ENCODE measurements at places on chromosomes 5 and 9. TPM values are rescaled to one million over a fixed set of nuclear protein-coding genes. Genes with fewer than 3 reads are reported as not detected.

DNA sequence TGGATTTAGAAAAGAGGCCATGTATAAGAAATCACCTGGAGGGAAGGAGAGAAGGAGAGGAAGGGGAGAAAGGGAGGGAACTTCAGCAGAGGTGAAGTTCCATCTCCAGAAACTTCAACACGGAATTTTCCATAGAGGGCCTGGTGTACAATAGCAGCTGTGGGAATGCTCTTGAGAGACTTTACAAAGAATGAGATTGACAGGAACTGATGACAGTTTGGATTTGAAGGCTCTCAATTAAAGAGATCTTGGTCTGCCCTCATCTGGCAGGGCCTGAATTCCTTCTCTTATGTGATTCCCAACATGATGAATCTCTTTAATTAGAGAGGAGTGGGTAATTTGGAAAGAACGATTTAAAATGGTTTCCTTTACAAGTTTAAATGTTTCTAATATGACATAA lies 143.5 kb downstream of the MLLT3 start:
- DNase-seq: no peak

DNA sequence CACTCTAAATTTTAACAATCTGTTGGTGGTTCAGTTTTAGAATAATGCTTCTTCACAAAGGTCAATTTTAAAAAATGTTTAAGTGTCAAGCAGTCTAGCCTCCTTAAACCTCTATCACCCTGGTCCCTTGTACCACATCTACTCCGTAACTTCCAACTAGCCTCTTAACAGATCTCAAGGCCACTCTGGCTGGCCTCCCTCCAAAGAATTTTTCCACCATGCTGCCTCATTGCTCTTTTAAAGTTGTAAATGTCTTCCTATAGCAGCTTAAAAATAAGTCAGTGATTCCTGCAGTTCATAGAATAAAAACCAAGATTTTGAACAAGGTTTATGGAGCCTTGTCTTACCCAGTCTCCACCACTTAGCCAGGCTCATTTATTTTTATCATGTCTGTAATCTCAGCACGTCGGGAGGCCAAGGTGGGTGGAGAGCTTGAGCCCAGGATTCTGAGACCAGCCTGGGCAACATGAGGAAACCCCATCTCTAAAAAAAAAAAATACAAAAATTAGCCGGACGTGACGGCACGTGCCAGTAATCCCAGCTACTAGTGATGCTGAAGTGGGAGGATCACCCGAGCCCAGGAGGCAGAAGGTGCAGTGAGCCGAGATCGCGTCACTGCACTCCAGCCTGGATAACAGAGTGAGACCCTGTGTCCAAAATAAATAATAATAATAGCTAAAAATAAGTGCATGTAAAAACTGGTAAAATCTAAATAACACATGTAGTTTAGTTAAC lies 924.9 kb upstream of the DMAC1 start:
- no peak for DNase-seq

The CTXN3 gene
- total RNA-seq: not detected

GRCh38 chr5:141868541-141868940 lies 9.7 kb downstream of the PCDH1 start:
- DNase-seq: no peak

GRCh38 chr5:169805527-169805934 lies 168.5 kb downstream of the DOCK2 start:
- no peak for DNase-seq

DNA sequence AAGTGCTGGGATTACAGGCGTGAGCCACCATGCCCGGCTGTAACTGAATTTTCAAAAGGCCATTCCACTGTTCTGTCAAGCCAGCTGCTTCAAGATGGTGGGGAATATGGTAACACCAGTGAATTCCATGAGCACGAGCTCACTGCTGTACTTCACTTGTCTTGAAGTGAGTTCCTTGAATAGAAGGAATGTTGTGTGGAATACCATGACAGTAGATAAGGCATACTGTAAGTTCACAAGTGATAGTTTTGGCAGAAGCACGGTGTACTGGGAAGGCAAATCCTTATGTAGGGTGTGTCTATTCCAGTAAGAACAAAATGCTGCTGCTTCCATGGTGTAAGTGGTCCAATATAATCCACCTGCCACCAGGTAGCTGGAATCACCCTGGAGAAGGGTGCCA lies 6.6 kb upstream of the PRXL2C start:
- DNase-seq: no peak

DNA sequence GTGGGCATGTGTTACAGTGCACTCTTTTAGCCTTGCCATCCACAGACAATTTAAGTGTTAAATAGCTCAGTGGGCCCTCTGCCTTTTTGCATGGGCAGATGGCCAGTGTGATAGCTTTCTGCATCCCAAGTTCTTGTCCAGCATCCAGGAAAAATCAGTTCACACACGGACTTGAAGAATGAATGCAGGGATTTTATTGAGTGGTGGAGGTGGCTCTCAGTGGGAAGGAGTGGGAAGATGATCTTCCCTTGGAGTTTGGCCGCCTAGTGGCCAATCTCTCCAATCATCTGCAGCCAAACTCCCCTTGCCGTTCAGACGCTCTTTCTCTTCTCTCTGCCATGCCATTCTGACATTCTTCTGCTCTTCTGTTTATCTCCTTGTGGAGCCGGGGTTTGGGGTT lies 322.4 kb upstream of the GRAMD2B start:
- no peak for DNase-seq

The BHMT gene
- total RNA-seq: not detected

The C9orf153 gene
- not detected for total RNA-seq

DNA sequence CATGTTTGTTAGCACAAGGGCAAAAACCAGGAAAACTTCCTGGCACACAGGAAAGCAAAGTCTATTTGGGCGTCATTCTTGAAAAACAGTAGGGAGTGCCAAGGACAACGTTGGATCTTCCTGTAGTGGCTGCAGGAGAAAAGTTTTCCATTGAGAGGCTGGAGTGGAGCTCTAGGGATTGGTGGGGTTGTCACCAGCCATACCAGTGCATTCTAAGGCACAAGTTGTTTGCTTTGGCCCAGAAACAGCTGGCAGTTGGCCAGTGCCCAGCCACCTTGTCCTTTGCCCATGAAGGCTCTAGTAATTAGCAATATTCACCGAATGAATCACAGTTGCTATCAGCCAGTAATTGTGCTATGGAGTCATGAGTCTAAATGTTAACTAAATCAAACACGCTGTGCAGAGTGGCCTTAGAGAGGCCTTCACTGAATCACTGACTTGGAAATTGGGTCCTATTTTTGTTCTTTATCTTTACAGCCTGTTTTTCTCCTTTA lies 26.4 kb downstream of the TNFSF15 start:
- peak; percentile 86 for DNase-seq

GRCh38 chr5:181207960-181208253 lies 2.9 kb upstream of the TRIM7 start:
- DNase-seq: no peak

GRCh38 chr5:160287378-160288051 lies 24.8 kb downstream of the CCNJL start:
- DNase-seq: no peak

- DNase-seq: no peak
These were observed 148.9 kb downstream of the RXRA start for GRCh38 chr9:134475011-134475790.

The GNA14 gene
- total RNA-seq: not detected

- DNase-seq: peak; percentile 6
These were observed 717.3 kb upstream of the CHD1 start for GRCh38 chr5:99646011-99646647.

DNA sequence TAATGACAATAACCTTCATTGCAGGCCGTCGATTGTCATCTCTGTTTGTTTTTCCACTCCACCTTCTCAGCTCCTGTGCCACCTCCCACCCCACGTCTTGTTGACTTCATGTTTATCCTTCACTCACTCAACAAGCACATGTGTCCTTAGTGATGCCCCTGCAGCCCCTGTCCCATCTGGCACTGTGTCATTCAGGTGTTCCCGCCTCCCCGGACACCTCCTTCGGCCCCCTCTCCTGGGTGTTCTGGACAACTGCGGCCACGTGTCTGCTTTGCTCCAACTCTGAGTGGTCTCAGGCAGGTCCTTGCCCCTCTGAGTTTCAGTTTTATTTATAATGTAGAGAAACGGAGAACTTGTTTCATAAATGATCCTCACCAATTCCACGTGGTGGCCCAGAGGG lies 91.0 kb upstream of the COL5A1 start:
- no peak for DNase-seq

GRCh38 chr9:117411547-117411946 lies 3.3 kb downstream of the ASTN2 start:
- peak; percentile 35 for DNase-seq

The RANBP3L gene
- 0.50 TPM for total RNA-seq

GRCh38 chr5:123929055-123929474 lies 417.1 kb downstream of the CSNK1G3 start:
- no peak for DNase-seq

GRCh38 chr5:27516437-27516836 lies 478.1 kb upstream of the CDH9 start:
- peak; percentile 85 for DNase-seq

- no peak for DNase-seq
These were observed 6.8 kb downstream of the ITGA1 start for GRCh38 chr5:52794519-52794918.

- no peak for DNase-seq
These were observed 22.2 kb upstream of the ADAMTS2 start for GRCh38 chr5:179367491-179367890.

DNA sequence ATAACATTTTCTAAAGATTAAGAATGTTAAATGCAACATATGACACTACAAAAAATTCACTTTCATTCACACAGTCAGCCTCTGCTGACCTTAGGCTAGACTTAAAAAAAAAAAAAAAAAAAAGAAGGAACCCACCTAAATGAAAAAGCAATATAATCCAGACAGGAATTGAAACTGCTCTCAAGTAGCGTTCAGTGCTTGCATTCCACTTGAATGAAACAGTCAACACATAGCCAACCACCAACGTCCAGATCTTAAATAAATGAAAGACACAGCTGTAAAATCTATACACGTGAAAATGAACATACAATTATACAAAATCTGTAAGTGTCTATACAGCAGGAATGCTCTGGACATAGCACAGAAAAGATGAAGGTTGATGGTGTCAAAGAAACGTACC lies 11.4 kb downstream of the TMEM245 start:
- peak; percentile 69 for DNase-seq

DNA sequence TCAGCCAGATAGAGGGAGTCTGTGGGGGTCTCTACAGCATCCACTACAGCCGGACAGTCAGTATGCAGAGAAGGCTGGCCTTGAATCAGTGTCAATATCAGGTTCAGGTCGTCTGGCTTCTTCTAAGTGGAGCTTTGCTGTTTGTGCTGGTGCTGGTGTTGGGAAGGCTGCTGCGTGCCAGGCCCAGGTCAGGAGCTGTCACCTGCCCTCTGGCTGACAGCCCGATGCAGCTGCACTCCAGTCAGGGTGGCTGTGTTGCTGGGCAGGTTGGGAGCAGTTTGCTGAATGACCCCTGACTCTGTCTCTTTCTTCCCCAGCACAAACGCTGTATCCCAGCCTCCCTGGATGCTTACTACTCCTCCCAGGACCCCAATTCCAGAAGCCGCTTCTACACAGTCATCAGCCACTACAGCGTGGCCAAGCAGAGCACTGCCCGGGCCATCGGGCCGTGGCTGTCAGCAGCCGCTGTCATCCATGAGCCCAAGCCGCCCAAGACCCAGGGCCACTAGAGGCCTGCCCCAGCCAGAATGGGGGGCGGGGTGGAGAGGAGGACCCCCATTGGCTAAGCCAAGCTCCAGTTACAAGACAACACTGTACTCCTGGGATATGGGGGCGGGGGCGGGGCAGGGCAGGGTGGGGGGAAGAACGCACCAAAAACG lies 61.6 kb downstream of the NSG2 start:
- no peak for DNase-seq

GRCh38 chr5:163759000-163759704 lies 253.7 kb downstream of the MAT2B start:
- DNase-seq: no peak
